ENCODE measurements at places on chromosomes 4 and X.

- DNase-seq: peak; percentile 69
These were observed 16.2 kb upstream of the ZCCHC12 start for GRCh38 chrX:118807151-118808017.

DNA sequence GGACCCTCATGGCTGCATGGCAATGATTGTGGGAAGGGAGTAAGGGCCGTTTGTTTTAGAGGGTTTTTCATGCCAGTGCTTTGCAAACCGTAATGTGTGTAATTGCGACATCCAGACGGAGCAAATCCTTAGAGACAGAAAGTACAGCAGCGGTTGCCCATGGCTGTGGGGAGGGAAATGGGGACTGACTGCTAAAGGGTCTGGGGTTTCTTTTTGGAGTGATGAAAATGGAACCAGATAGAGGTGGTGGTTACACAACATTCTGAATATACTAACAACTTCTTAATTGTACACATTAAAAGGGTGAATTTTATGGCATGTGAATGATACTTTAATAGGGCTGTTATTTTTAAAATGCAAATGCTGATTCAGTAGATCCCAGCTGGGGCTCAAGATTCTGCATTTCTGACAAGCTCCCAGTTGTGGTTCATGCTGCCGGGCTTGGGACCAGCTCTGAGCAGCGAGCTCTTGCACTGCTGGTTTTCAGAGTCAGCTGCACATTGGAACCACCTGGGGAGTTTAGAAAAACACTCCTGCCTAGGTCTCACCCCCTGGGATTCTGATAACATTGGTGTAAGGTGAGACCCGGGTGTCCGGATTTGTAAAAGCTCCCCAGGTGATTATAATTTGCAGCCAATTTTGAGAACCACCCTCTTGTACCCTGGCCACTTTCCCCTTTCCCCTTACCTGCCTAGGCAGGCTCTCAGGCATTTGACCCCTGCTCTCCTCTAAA lies 47.7 kb downstream of the PRPS1 start:
- peak; percentile 35 for DNase-seq

- DNase-seq: no peak
These were observed 16.2 kb downstream of the RCHY1 start for GRCh38 chr4:75498041-75498440.

GRCh38 chr4:93403571-93403970 lies 425.0 kb upstream of the ATOH1 start:
- no peak for DNase-seq

DNA sequence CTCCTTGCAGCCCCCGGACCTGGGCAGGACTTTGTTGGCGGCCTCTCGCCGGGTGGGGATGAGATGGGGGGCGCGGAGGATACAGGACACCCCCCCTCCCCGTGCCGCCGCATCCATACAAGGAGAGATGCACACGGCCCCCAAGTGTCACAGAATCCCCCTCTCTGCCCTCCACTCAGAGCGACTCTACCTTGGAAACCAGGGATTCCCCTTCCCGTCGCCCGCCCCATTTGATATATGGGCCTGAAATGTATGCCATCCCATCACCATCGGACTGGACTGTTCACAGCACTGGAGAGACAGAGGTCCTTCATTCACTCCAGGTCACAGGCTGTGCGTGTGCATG lies 426 bp downstream of the PORCN start:
- no peak for DNase-seq

DNA sequence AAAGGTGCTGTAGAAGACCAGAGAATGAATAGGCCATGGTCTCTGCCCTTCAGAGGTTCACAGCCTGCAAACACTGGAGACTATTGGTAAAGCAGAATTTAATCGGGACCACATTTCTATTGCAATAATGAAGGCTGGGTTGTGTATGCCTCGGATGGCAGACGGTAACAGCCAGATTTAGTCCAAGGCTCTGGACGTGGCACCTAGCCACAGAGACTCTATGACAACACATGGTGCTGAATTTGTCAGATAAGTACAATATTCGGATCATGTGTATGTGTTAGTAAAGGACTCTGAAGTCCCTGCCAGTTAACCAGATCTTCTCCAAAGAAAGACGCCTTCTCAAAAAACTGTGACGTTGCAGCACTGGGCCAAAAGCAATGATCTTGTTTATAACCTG lies 129.0 kb downstream of the DCTD start:
- DNase-seq: no peak

DNA sequence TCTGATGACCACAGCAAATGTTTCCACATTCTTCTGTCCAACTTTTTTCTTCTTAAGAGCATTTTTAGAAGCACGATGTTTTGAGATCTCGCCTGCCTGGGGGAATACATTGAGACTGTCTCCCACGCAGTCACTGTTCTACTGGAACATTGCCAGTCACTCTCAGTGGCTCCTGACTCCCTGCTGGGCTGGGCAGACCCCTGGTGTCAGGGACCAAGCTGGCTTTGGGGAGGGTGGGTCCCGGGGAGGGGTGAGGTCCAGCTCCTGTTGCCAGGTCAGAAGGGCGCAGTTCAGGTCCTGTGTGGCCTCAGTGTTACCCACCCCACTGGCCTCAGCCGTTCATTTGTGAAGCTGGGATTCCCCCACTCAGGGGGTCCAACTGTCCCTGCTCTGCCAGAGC lies 18.9 kb upstream of the ABLIM2 start:
- no peak for DNase-seq

DNA sequence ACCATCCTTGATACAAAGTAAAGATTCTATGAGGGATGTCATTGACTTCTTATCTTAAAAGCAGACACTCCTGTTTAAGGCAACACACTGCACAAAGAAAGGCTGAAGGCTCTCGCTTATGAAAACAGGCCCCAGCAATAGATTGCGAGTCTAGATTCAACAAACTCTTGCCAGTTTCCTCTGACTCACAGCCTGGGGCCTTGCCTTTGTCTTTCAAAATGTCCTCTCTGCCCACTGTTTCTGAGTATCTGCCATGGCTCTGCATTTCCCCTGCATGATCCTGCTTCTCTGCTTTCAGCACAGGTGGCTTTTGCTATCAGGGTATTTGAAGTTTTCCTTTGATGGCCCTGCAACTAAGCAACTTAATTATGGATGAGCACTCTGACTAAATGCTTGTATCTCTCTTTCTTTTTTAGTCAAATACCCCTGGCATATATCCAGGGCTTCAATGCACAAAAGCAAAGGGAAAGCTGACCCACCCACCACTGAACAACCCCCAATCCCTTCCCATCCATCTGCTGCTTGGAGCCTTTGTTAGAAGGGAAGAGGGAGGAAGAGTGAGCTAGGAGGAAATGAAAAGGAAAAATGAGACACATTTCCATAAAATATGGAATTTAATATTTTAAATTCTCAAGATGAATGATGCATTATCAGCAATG lies 32.2 kb downstream of the NDP start:
- no peak for DNase-seq

- DNase-seq: no peak
These were observed 60.5 kb upstream of the TSPAN7 start for GRCh38 chrX:38500866-38501265.

- no peak for DNase-seq
These were observed 108.3 kb downstream of the QRFPR start for GRCh38 chr4:121272526-121272925.

- no peak for DNase-seq
These were observed 58.6 kb upstream of the MSX1 start for GRCh38 chr4:4800646-4801408.

GRCh38 chr4:139526928-139527327 lies 29.1 kb downstream of the SETD7 start:
- DNase-seq: no peak

DNA sequence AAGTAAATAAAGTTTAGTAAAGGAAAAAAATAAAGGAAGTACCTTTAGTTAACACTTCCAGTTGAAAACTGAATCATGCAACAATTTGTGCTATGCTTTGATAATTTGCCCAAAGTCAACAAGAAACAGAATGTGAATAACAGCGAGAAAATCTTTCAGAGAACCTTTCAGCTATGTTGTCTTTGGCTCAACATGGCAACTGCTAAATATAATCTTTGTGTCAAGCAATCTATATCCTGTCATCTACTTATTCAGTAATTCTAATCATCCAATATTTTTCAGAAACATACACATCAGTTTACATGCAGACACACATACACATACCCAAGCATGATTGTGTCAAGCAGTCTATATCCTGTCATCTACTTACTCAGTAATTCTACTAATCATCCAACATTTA lies 136.0 kb upstream of the PABPC4L start:
- no peak for DNase-seq

DNA sequence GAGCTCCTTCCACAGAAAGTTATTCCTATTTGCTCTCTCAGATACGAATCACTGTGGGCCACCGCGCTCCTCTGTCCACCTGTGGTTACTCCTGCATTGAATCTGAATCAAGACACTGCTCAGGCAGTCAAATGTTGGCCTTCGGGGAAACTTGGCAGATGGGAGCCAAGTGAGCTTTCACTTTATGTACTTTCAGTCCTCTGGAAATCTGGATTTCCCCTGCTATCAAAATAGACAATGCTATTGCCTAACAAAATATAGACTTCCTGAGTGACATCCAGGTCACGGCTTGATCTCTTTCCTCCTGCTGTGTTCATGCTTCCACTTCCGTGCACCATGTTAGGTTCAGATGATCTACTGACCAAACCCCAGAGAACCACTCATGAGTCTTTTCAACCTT lies 43.8 kb downstream of the FHL1 start:
- no peak for DNase-seq

DNA sequence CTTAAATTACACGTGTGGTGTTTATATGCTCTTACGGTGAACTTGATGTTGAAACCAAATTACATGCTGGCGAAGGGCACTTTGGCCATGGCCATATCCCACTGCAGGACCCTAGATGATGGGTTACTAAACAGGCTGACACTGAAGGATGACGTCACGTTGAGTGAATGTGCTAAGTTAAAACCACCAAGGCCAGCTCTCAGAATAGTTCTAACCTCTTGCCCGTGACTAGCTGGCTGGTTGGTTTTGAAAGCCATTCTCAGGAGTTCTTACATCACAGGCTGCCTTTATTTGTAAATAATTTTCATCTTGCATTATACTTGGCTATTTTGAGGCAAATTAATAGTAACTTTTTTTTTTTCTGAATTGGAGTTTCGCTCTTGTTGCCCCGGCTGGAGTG lies 41.3 kb upstream of the PHEX start:
- DNase-seq: peak; percentile 9

DNA sequence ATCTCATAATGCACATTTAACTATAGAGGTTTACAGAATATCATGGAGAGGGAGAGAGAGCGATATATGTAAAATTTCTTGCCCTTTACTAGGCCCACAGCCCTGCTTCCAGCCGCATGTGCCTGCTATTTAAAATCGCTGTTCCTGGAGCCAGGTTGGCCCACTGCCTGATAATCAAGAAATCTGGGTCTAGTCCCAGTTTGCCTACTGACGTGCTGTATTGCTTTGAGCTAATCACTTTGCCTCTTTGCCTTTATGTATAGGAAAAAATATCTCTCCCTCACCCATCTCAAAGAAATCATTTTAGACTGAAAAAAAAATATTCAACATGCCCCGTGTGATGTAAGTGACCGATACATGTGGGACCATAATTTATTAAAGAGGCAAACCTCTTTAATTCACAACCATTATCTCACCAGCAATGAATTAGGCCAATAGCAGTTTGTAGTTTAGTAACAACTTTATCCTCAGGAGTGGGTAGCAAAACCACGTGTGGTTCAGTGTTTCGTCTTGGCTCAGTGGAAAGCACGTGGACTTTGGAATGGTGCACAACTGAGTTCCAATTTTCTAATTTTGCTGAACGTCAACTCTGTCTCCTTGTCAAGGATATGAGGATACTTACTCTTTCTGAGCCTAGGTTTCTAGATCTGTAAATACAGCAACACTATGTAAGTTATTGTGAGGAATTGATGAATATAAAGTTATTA lies 62.6 kb downstream of the GRXCR1 start:
- no peak for DNase-seq

DNA sequence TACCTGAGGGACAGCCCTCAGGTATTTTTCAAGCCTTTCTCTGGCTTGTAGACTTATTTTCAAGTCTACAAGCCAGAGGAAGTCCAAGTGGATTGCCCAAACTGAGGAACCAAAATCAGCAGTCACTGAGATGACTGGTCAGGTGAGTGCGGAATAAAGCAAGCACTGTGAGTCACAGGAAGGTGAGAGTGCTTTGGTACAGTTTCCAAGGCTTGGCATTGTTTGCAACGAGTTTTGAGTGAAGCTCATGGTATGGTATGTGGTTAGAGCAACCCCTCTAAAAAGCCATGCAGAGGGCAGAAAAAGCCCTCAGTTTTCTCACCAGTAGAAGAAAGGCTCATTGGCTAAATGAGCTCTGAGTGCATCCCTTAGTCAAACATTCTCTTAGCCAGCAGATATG lies 112.8 kb upstream of the EOLA2 start:
- no peak for DNase-seq

- DNase-seq: no peak
These were observed 795.0 kb downstream of the CENPC start for GRCh38 chr4:66750273-66750672.

DNA sequence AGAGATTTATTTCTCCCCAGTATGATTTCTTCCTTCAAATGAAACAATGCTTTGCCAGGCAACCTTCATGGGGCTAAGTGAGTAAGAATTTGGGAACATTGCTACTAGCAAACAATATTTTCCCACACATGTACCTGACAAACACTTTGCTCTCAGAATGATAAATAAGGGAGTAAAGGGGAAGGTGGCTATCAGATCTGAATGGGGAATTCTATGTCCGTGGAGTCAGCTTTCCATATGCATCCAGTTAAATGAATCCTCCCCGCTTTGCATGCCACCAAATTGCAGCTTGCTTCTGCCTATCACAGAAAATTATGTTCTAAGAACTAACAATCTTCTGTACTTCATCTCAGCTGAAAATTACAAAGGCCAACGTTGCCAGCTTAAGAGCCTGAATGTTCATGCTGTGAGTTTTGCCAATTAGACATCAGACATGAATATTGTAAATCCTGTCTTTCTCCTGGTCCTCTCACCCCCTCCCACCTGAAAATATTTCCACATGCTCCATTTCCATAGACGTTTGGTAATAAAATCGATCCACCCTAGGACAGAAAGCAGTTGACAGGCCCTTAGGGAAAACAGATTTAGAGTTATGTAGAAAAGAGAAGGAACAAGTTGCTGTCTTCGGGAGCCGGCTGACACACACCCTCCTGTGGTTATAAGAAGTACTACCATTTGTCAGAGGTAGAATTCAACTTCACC lies 6.3 kb downstream of the MEPE start:
- DNase-seq: peak; percentile 16

Measured in B cell (primary cell).